ENCODE measurements at places on chromosomes 5 and 9. TPM values are rescaled to one million over a fixed set of nuclear protein-coding genes. Genes with fewer than 3 reads are reported as not detected.

Gene RAPGEF1
- 37.0 TPM for polyA plus RNA-seq

DNA sequence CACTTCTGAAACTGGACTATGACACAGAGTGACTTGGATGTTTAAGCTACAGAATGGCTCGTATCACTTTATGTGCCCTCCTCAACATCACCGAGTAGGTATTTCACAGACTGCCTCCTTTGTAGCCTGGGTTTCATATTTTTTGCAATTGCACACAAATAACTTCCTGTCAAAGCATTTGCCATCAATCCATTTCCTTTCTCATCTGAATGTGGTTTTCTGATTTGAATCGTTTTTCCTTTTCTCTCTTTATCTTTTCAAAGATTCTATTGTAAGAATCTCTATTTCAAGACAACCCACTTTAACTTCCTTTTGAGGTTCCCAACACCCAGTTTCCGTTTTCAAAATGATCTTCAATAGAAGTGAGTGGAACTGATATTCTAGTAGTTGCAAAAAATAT is 563.8 kb upstream of the ARRDC3 start:
- no peaks in the 10 kb centered on the region for H3K36me3 ChIP-seq
- H3K27ac ChIP-seq = no peak overlapping the region
- no peak for DNase-seq
- no peak overlapping the region for H3K4me3 ChIP-seq
- no peaks in the 10 kb centered on the region for H3K27me3 ChIP-seq

Gene SMARCA2
- polyA plus RNA-seq = 36.8 TPM

DNA sequence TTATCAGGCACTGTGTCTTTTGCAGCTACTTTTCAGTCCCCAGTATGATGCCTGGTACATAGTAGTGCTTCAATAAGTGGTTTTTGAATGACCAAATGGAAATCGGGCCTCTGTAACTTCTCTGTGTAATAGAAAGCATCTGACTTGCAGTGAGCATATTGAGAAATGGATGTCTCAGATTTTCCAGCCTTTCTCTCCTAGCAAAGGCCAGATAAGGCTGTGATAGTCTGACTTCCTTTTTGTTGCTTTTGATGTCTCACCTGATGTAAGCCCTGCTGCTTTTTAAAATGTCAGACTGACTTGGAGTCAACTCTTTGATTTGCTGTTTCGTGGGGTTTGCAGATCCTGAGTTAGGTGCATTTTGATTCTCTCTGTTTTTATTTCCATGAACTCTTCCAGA is 590.0 kb upstream of the ZNF608 start:
- H3K27ac ChIP-seq = no peak overlapping the region
- H3K36me3 ChIP-seq = no peaks in the 10 kb centered on the region
- H3K4me3 ChIP-seq = no peak overlapping the region
- DNase-seq = peak; percentile 41
- peaks cover 5% of the 10 kb centered on the region for H3K4me1 ChIP-seq

Gene ITK
- polyA plus RNA-seq = not detected

Gene FOXD4L3
- not detected for polyA plus RNA-seq

- H3K4me3 ChIP-seq = no peak overlapping the region
- peaks cover 16% of the 10 kb centered on the region for H3K27me3 ChIP-seq
- H3K27ac ChIP-seq = no peak overlapping the region
- H3K36me3 ChIP-seq = no peaks in the 10 kb centered on the region
Measured at GRCh38 chr5:73450137-73450536, 1.6 kb upstream of the FOXD1 start.

DNA sequence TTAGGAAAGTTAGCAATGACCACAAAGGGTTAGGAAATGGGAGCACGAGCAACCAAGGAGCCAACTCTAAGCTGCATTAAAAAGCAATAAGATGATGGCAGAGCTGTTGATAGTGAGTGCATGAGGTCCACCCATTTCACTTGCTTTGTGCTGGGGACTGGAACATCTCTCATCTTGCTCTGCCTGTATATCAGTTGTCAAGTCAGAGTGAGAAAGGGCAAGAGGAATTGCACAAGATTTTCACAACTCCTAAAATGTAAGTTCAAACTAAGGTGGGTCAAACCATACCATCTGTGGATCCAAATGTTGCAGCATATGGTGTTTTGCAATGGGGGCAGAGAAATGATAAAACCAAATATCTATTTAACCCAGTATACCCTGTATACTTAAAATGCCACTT is 2.8 kb upstream of the ESM1 start:
- H3K27ac ChIP-seq = no peak overlapping the region
- DNase-seq = no peak
- H3K4me3 ChIP-seq = no peak overlapping the region
- H3K36me3 ChIP-seq = no peaks in the 10 kb centered on the region

- H3K27ac ChIP-seq = no peak overlapping the region
- H3K27me3 ChIP-seq = no peaks in the 10 kb centered on the region
- H3K36me3 ChIP-seq = no peaks in the 10 kb centered on the region
- H3K4me1 ChIP-seq = no peaks in the 10 kb centered on the region
- no peak overlapping the region for H3K4me3 ChIP-seq
Measured at GRCh38 chr5:34639852-34640626, 16.1 kb upstream of the RAI14 start.

DNA sequence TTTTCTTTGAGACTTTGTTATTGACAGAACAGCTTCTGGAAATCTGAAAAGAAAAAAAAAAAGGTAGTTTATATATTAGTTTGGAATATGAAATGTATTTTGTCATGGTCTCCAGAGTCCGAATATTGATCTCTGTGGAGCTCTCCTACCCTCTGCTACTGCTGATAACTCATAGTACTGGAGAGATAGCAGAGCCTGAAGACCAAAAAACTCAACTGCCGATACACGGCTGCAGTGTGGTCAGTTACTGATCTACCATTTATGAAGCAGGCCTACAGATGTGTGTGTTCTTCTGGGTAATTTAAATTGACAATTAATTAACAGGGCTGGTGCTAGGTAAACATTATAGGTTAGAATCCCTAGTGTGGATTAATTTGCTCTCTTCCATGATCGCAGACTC is 3.8 kb upstream of the FAM120A start:
- H3K4me1 ChIP-seq = peaks cover 2% of the 10 kb centered on the region
- H3K27ac ChIP-seq = no peak overlapping the region
- no peaks in the 10 kb centered on the region for H3K27me3 ChIP-seq
- no peak overlapping the region for H3K4me3 ChIP-seq
- peaks cover 8% of the 10 kb centered on the region for H3K36me3 ChIP-seq
- no peak for DNase-seq

Gene PCDHAC1
- 0.01 TPM for polyA plus RNA-seq

Gene ABO
- not detected for polyA plus RNA-seq

GRCh38 chr5:133967698-133968203 is 674 bp downstream of the C5orf15 start:
- H3K27ac ChIP-seq = peak overlapping the region; percentile 92
- no peaks in the 10 kb centered on the region for H3K36me3 ChIP-seq
- no peaks in the 10 kb centered on the region for H3K27me3 ChIP-seq
- peak; percentile 51 for DNase-seq
- no peaks in the 10 kb centered on the region for H3K4me1 ChIP-seq

GRCh38 chr9:21443849-21444625 is 3.8 kb downstream of the IFNA1 start:
- H3K36me3 ChIP-seq = no peaks in the 10 kb centered on the region
- H3K4me1 ChIP-seq = no peaks in the 10 kb centered on the region
- H3K27me3 ChIP-seq = no peaks in the 10 kb centered on the region
- H3K27ac ChIP-seq = no peak overlapping the region
- H3K4me3 ChIP-seq = no peak overlapping the region

DNA sequence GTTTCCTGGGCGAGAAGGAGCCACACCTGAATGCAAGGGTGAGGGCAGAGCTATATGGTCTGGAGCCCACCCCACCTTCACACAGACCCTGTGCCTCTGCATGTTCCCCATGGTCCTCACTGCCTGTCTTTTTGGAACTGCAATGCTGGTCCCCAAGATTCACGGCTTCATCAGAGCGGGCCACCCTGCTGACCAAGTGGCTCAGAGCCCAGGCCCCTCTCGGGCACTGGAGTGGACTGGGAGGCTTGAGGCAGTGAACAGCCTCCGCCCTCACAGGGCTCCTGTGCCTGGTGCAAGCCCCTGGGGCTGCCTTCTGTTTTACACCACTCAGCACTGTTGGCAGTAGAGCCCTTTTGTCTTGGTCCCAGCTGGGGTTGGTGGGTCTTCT is 143.2 kb downstream of the CACNA1B start:
- H3K27ac ChIP-seq = no peak overlapping the region
- peaks cover 4% of the 10 kb centered on the region for H3K27me3 ChIP-seq
- no peak overlapping the region for H3K4me3 ChIP-seq
- no peaks in the 10 kb centered on the region for H3K36me3 ChIP-seq
- H3K4me1 ChIP-seq = no peaks in the 10 kb centered on the region
- no peak for DNase-seq

GRCh38 chr5:37039824-37040223 is 163.3 kb downstream of the NIPBL start:
- H3K27me3 ChIP-seq = no peaks in the 10 kb centered on the region
- no peaks in the 10 kb centered on the region for H3K36me3 ChIP-seq
- no peak for DNase-seq
- no peaks in the 10 kb centered on the region for H3K4me1 ChIP-seq
- H3K4me3 ChIP-seq = no peak overlapping the region

- H3K27me3 ChIP-seq = no peaks in the 10 kb centered on the region
- no peak overlapping the region for H3K27ac ChIP-seq
- DNase-seq = peak; percentile 91
- no peak overlapping the region for H3K4me3 ChIP-seq
Measured at GRCh38 chr9:94056442-94056974, 27.8 kb upstream of the PTPDC1 start.

GRCh38 chr9:89879276-89879675 is 274.5 kb downstream of the GADD45G start:
- H3K27ac ChIP-seq = no peak overlapping the region
- H3K36me3 ChIP-seq = no peaks in the 10 kb centered on the region
- no peak for DNase-seq
- H3K4me3 ChIP-seq = no peak overlapping the region

Gene CDX1
- 0.09 TPM for polyA plus RNA-seq

- peaks cover 16% of the 10 kb centered on the region for H3K4me1 ChIP-seq
- no peak overlapping the region for H3K4me3 ChIP-seq
- no peak overlapping the region for H3K27ac ChIP-seq
- DNase-seq = no peak
- peaks cover 12% of the 10 kb centered on the region for H3K36me3 ChIP-seq
- H3K27me3 ChIP-seq = no peaks in the 10 kb centered on the region
Measured at GRCh38 chr9:34997379-34997781, 7.8 kb downstream of the DNAJB5 start.

- H3K4me1 ChIP-seq = no peaks in the 10 kb centered on the region
- no peaks in the 10 kb centered on the region for H3K27me3 ChIP-seq
- H3K36me3 ChIP-seq = no peaks in the 10 kb centered on the region
- no peak overlapping the region for H3K4me3 ChIP-seq
Measured at GRCh38 chr9:7394002-7394774, 405.4 kb downstream of the DMAC1 start.

Data from fibroblast of lung (primary cell).